IMR-90 (cell line): ENCODE measurements at places on chromosomes 2 and 18. TPM values are rescaled to one million over a fixed set of nuclear protein-coding genes. Genes with fewer than 3 reads are reported as not detected.

The BCL2L11 gene
- total RNA-seq: 1.1 and 1.4 TPM in 2 replicates

The PSME4 gene
- total RNA-seq: 58.9 and 61.3 TPM in 2 replicates

The UGGT1 gene
- total RNA-seq: 71.3 and 100.0 TPM in 2 replicates

The ANTXR1 gene
- 27.2 and 29.2 TPM in 2 replicates for total RNA-seq

The LCT gene
- under 0.01 TPM in 1 of 2 replicates, not detected in the other for total RNA-seq

The IL1F10 gene
- total RNA-seq: not detected in 2 replicates

The GKN2 gene
- not detected in 2 replicates for total RNA-seq

The TEX44 gene
- total RNA-seq: not detected in 2 replicates

The OR6B2 gene
- total RNA-seq: not detected in 2 replicates

The METTL8 gene
- 10.6 and 20.0 TPM in 2 replicates for total RNA-seq

The INHBB gene
- 0.18 and 0.28 TPM in 2 replicates for total RNA-seq

The ELOA2 gene
- total RNA-seq: not detected in 2 replicates

The OTOS gene
- total RNA-seq: not detected in 2 replicates

The CD207 gene
- total RNA-seq: not detected in 2 replicates

The PROM2 gene
- not detected in 2 replicates for total RNA-seq

The SIX3 gene
- not detected in 2 replicates for total RNA-seq
